ENCODE measurements at places on chromosomes 5 and 9.

DNA sequence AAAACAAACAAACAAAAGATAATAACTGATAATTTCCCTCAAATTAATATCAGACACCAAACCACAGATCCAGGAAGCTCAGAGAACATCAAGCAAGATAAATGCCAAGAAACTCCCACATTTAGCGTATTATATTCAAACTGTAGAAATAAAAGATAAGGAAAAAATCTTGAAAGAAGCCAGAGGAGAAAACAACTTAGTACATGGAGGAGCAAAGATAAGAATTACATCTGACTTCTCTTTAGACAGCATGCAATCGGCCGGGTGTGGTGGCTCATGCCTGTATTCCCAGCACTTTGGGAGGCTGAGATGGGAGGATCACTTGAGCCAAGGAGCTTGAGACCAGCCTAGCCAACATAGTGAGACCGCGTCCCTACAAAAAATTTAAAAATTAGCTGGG, 17.2 kb upstream of the MLANA start:
- no peak for DNase-seq

DNA sequence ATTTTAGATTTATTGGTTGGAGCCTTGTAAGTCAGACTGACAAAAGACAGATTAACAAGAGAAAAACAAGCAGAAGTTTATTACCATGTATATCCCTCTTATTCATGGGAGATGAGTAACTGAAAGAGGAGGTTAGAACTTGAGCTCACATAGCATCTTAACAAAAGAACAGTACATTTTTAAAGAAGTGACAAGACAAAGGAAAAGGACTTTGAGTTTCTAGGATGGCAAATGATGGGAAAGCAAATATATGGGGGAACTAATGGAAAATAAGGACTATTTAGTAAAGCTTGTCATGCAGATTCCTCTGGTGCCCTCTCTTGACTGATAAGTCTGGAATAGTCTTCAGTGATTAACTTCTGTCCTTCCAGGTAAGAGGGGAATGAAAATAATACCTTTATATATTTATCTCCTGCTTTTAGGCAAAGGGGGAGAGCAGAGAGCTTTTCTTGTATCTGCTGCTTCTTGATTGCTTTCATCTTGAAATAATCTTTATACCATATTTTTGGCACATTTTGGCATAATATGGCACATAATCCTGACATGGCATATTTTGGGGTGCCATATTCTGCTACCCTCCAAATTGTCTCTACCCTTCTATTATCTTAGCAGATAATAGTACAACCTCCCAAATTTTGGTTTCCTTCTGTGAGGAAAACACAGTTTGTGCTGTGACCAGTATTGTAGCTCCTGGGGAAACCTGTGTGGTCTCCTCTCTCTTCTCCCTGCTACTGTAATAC, 206.8 kb downstream of the TMC1 start:
- no peak for DNase-seq

- no peak for DNase-seq
These were observed 286.0 kb upstream of the TUSC1 start for GRCh38 chr9:25964239-25964638.

- DNase-seq = no peak
These were observed 20.8 kb downstream of the DAB2IP start for GRCh38 chr9:121672213-121672612.

DNA sequence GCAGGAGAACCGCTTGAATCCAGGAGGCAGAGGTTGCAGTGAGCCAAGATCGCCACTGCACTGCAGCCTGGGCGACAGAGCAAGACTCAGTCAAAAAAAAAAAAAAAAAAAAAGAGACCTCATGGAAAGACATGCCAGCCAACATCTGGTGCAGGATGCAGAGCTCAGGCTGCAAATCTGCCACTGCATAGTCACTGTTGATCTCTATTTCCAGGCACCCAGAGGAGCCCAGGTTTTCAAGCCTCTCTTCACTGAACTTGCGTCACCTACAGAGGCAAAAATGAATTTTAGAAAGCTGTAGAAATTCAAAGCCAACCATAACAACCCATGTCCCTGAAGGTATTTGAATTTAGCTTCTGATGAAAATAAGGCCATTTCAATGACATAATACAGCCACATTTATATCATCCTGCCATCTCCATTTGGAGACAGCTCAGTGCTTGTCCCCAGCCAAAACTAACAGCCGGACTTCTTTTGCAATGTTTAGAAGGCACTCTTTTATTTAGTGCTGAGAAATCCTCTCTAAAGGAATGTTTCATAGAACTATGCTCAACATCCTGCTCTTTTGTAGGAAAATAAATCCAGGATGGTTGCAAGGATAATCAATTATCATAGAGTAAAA, 113.3 kb downstream of the SNX18 start:
- no peak for DNase-seq

GRCh38 chr9:90807006-90807405, 5.4 kb downstream of the SYK start:
- DNase-seq = no peak

- DNase-seq = peak; percentile 69
These were observed 16.3 kb downstream of the NMRK1 start for GRCh38 chr9:75071530-75072122.

- no peak for DNase-seq
These were observed 105.8 kb downstream of the ROR2 start for GRCh38 chr9:91844190-91844589.

GRCh38 chr5:57360871-57361270, 121.7 kb downstream of the ACTBL2 start:
- DNase-seq = no peak

GRCh38 chr5:170590566-170590965, 86.7 kb downstream of the KCNIP1 start:
- DNase-seq = no peak

DNA sequence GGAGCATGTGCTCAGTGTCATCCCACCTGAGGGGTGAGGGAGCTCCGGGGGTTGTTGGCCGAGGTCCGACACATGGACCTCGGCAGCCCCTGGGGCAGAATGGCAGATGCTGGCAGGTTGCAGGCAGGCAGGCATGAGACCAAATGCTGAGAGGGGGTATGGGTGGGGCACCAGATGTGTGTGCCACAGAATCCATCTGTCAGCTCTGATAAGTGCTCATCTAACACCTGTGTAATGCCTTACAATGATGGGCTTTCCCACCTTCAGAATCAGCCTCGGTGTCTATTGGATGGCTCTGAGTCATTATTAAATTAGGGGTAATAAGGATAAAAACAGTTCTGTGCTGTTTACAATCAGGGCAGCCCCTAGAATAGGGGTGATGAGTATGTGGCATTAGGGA, 73.1 kb upstream of the SAP30L start:
- DNase-seq = no peak

DNA sequence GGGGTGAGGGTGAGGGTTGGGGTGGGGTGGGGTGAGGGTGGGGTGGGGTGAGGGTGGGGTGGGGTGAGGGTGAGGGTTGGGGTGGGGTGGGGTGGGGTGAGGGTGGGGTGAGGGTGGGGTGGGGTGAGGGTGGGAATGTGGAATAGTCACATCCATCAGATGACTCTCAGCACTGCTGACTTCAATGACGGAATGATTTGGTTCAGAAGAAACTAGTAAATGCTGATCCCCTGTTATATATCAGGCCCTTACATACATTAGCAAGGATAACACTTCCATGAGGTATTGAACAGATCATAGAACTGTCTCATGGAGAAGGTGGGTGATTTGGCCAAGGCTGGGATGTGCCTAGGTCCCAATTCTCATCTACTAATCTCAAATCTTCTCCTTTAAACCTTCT, 24.5 kb upstream of the C5orf47 start:
- DNase-seq = no peak

- no peak for DNase-seq
These were observed 369.3 kb downstream of the BNC2 start for GRCh38 chr9:16501141-16501540.

- DNase-seq = no peak
These were observed 10.9 kb upstream of the AFAP1L1 start for GRCh38 chr5:149260761-149261160.

- DNase-seq = no peak
These were observed 117.9 kb upstream of the SV2C start for GRCh38 chr5:75965292-75965691.

GRCh38 chr9:4366591-4367330, 66.9 kb upstream of the GLIS3 start:
- peak; percentile 25 for DNase-seq

DNA sequence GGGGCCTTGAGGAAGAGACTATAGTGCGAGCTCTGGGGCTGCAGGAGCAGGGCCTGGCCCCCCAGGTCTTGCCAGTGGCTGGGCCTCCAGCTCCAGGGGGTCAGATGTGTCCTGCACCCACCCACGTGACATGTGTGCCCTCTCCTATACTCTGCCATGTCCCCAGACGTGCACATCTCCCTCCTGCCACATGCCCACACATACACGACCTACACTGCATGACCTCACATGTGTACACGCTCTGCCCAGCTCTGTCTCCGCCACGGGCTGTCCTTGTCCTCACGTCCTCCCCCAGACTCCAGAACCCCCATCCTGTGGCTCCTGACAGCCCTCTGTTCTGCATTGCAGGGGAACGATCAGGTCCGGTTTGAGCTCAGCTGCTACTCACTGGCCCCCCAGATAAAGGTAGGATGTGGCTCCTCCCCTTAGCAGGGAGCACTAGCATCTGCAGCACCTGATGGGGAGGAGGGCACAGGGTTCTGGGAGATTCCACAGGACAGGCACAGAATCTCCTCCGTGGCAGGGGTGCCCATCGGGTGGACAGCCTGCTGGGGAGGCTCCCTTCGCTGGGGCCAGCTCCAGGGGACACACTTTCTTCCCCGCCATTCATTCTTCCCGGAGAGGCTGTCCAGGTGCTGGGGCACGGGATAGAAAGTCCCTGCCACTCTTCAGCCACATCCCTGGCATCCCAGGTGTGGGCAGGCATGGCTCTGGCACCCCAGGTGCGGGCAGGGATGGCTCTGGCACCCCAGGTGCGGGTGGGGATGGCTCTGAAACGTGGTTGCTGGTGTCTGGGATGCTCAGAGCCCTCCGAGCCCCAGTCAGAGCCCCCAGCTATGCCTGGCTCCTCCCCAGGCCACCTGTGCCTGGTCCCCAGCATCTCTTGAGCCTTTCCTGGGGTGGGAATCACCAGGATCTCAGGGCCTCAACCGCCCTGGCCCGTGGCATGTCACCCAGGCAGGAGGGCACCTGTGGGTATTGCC, 19.3 kb downstream of the ASS1 start:
- DNase-seq = no peak

- no peak for DNase-seq
These were observed 48.5 kb downstream of the NEK6 start for GRCh38 chr9:124306098-124306735.

DNA sequence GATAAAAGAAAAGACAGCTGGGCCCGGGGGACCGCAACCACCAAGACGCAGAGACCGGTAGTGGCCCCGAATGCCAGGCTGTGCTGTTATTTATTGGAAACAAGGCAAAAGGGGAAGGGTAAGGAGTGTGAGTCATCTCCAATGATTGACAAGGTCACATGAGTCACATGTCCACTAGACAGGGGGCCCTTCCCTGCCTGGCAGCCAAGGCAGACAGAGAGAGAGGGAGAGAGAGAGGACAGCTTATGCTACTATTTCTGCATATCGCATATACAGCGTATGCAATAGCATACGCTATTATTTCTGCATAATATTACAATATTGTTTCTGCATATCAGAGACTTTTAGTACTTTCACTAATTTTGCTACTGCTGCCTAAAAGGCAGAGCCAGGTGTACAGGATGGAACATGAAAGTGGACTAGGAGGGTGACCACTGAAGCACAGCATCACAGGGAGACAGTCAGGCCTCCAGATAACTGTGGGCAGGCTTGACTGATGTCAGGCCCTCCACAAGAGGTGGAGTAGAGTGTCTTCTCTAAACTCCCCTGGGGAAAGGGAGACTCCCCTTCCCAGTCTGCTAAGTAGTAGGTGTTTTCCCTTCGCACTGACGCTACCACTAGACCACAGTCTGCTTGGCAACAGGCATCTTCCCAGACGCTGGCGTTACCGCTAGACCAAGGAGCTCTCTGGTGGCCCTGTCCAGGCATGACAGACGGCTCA, 50.3 kb downstream of the RFX3 start:
- DNase-seq = no peak

DNA sequence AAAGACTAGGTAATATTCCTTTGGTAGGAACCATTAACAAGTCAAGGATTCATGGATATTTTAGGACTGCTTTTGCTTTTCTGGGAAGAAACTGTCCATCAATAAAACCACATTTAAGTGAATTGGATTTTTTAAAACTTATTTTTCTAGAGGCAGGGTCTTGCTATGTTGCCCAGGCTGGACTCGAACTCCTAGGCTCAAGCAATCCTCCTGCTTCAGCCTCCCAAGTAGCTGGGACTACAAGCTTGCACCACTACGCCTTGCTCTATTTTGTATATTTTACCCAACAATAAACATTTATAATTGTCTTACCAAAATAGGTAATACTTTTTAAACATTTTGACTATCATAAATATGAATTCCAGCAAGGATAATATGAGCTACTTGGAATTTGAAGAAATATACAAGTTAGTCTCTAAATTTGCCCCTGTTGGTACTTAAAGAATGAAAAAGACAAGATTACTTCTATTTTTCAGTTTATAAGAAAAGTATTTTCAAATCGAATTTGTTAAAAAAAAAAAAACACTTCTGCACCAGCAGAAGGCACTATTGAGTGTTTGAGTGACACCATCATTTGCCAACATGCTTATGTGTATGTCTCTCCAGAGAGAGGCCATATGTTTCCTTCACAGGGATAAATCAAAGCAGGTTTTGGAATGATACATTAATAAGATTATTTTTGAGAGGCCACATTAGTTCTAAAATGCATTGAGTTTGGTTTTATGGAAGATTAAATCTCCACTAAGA, 60.0 kb upstream of the CARTPT start:
- no peak for DNase-seq

GRCh38 chr9:87283585-87283984, 214.1 kb upstream of the DAPK1 start:
- no peak for DNase-seq

DNA sequence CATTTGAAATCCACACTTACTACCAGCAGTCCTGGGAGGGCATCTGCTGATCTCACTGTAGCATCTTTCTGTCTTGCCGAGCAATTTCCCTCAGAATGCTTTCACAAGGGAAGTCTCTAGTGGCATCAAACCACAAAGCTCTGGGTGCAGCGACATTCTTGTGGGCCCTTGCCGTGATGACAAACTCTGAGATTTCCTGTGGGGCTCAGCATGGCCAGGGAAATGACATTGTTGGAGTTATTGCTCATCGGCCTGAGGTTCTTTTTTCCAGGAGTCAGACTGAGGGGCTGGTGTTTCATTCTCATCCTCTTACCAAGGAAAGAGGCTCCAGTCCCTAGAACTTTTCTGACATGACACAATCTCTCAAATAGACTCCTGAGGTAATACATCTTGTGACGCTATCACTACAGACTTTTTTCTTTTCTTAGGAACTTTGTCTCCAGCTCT, 51.4 kb downstream of the PFDN1 start:
- peak; percentile 56 for DNase-seq

- no peak for DNase-seq
These were observed 285.6 kb downstream of the GADD45G start for GRCh38 chr9:89890326-89890980.

GRCh38 chr5:143329843-143330242, 73.6 kb downstream of the NR3C1 start:
- DNase-seq = no peak

GRCh38 chr5:73116506-73116905, 3.9 kb upstream of the TMEM171 start:
- DNase-seq = no peak
